ENCODE measurements at places on chromosomes 2 and 18.

- DNase-seq, result no peak
Measured at GRCh38 chr18:54558609-54559585, 32.1 kb upstream of the DYNAP start.

GRCh38 chr2:96526615-96527285 lies 9.8 kb upstream of the ARID5A start:
- DNase-seq, result no peak

DNA sequence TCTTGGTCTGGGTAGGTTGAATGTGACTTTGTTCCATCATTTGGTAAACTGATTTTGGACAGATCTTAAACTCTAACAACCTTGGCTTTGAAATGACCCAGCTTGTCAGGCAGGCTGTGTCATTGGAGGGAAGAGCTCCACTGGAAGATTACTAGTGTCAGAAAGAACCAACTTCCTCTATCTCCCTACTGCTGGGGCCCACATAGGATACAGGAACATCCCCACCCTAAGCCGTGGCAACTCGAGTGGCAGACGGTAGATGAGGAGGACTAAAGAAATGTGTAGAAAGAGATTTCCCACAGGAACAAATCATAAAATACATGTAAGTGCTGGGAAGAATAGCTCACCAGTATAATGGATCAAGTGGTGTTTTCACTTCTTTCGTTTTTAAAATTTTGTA lies 4.3 kb upstream of the G6PC2 start:
- no peak for DNase-seq

DNA sequence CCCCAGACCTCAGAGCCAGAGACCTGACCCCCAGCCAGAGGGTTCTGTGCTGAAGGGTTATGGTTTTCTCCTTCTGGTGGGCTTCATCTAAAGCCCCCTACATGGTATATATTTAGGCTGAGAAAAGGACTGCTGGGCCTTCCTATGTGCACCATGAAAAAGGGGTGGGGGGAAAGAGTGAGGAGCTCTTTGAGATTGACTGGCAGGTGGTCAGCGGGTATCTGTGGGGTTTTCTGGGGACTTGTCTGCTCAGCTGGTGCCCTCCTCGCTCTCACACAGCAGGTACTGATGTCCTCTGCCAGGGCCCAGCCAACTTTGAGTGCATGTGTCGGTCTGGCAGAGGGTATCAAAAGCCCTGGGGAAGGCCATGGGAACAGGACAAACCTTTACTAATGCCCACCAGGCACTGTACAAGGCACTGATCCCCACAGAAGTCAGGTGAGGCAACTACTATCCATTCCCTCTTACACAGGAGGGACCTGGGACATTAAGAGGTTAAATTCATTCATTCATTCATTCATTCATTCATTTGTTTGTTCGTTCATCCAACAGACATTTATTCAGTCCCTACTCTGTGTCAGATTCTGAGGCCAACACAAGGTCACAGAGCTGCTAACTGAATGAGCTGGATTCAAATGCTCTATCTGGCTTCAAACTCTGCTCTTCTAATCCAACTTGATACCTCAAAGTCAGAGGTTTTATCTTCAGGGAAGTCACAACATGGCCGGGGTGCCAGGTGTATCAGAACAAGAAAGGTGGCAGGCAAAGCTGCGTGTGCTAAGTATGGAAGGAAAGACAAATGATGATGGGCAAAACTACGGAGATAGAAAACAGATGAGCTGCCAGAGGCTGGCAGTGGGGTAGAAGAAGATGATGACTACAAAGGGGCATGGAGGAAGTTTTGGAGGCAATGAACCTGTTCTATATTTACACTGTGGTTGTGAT lies 44.6 kb downstream of the REEP1 start:
- no peak for DNase-seq

- no peak for DNase-seq
Measured at GRCh38 chr2:192087398-192087958, 107.3 kb downstream of the TMEFF2 start.

GRCh38 chr2:201939453-201939941 lies 94.2 kb upstream of the FZD7 start:
- no peak for DNase-seq

DNA sequence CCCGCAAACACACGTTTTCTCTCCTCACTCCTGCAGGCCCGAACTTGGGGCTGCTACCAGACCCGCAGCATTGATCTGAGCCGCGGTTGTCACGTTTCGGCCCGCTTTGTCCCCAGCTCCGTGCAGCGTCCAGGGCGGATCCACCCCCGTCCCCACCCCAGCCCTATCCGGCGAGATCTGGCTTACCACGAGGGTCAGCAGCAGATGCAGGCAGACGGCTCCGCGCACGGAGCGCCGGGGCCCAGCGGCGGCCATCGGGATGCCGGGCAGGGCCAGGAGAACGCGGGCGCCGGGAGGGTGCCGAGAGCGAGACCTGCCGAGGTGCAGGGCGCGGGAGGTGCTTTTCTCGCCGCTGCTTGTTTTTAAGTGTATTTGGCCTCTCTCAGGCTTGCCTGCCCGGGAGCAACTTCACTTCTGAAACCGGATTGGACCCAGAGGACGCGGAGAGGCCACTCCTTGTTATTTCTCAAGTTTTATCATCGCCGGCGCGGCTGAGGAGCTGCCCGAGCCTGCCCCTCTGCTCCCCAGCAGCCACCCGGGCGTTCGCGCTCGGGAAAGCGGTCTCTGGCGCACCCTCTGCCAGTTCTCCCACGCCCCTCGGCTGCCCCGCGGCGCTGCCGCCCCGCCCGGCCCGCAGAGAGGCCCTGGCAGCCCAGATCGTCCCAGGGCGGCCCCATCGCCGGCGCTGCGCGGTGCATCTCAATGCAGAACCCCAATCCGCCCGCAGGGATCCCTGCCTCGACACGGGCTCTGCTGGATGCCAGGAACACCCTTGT lies at the start of gene DSC3:
TSS of gene DSC3 (minus strand) at position 337 of the 776 bp plus-strand sequence. CDS start at position 255, 82 bp downstream.
- DNase-seq, result no peak

DNA sequence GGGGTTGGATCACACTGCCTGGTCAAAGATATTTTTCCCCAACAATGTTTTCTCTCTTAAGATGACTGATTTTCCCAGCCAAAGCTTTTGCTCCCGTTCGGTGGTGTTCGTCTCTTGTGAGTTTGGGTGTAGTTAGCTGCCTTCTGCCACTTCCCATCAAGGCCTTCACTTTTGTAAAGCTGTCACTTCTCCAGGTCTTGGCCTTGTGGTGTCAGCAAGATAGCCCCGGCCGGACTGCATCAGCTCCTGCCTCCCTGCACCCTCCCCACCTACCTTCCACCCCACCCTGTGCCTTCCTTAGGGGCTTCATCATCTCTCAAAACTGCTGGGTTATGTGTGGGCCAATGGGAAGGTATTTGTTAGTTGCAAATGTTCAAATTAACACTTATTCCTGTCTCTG lies 228.9 kb downstream of the BCL11A start:
- DNase-seq, result no peak

GRCh38 chr2:31469648-31470047 lies 55.1 kb upstream of the XDH start:
- no peak for DNase-seq

GRCh38 chr2:25437881-25438662 lies 96.3 kb upstream of the DNMT3A start:
- DNase-seq, result no peak

- no peak for DNase-seq
Measured at GRCh38 chr2:41182961-41183360, 731.1 kb upstream of the SLC8A1 start.

- DNase-seq, result no peak
Measured at GRCh38 chr18:78642296-78642951, 337.2 kb upstream of the SALL3 start.

GRCh38 chr18:45793264-45793965 lies 32.1 kb upstream of the SIGLEC15 start:
- no peak for DNase-seq

DNA sequence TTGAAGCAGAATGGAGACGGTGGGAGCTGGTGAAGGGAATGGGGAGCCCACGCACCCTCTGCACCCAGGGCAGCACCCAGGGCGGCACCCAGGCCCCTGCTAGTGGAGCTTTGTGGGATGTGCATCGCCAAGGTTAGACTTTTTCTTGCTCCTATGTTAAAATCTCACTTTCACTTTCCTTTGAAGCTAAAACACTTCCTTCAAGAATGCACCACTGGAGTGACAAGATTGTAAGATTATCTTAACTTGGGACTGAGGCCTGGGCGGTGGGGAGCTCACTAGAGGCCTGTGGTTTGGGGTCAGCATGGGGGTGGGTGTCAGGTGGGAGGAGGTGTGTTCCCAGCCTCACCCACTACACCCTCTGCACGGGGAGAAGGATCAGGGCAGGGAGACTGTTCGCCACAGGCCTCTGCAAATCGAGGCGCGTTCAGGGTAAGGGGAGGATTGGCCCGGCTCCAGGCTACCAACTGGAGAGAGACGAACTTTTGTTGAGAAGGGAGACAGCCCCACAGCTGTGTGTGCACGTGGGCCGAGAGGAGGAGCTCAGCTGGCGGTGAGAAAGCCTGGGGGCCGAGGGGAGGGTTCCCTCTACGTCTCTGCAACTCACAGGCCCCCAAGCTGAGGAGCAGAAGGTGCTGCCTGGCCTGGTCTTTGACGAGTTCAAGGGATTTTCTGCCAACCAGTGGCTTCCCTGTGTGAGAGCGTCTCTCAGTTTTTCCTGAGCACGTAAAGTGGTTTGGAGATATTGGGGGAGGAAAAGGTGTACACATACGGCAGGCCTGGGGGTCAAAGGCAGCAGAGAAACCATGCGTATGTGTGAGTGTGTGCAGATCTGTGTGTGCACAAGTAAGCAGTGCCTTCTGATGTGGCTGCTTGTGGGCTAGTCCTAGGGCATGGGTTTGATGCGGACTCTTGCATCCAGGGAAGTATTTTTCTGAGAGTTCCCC lies 147.7 kb downstream of the KLHL29 start:
- DNase-seq, result no peak

- DNase-seq, result no peak
Measured at GRCh38 chr2:9318461-9319337, 104.6 kb downstream of the ITGB1BP1 start.

- no peak for DNase-seq
Measured at GRCh38 chr2:231554748-231555545, 24.7 kb upstream of the NMUR1 start.

DNA sequence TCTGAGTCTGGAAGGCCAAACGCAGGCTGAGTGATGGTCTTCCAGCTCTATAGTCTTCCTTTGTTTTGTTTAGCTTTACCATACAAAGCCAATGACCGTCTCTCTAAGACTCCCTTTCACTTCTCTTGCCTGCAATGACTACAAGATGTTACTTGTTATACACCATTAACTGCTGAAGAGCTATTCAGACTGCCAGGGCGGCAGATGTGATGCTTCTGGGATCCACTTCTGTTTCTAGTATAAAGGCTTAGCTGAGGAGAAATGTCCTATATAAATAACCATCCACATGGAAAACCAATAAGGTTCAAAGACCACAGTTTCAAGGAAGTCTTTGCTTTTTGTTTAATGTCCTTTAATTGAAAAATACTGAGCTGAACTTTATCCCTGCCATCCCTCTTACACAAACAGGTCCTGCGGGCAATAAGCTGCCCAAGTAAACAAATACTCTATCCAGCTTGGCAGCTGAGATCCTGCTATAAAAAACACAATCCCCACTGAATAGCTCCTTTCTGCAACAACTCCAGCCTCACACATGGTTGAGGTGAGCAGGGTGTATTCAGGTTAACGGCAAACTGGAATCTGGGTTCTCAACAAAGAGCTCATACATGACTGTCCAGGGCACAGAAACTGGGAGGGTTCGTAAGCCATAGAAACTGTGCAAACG lies 124.6 kb downstream of the VIT start:
- no peak for DNase-seq

GRCh38 chr2:160062292-160063005 lies at the start of gene PLA2R1:
Gene PLA2R1 (minus strand): TSS chr2:160062615. CDS start chr2:160062403, 212 bp downstream.
- DNase-seq, result no peak

GRCh38 chr2:149355716-149356422 lies 25.5 kb downstream of the LYPD6 start:
- no peak for DNase-seq

DNA sequence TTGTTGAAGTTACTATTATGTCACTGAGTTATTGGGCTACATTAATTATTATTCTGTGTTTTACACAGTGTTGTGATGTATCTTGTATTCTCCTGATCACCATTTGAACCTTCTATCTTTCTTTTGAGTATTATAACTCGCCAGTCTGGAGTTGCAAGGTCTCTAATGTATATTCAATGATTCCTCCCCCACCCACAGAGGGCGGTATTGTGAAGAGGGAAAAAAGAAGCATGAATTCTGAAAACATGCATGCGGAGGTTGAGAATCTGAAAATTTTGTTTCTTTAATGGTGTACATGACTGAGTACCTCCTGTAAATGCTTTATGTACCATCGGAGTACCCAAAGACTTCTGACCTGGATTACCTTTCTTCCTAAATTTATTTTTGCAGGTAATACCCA lies 266.6 kb downstream of the NR4A2 start:
- no peak for DNase-seq

DNA sequence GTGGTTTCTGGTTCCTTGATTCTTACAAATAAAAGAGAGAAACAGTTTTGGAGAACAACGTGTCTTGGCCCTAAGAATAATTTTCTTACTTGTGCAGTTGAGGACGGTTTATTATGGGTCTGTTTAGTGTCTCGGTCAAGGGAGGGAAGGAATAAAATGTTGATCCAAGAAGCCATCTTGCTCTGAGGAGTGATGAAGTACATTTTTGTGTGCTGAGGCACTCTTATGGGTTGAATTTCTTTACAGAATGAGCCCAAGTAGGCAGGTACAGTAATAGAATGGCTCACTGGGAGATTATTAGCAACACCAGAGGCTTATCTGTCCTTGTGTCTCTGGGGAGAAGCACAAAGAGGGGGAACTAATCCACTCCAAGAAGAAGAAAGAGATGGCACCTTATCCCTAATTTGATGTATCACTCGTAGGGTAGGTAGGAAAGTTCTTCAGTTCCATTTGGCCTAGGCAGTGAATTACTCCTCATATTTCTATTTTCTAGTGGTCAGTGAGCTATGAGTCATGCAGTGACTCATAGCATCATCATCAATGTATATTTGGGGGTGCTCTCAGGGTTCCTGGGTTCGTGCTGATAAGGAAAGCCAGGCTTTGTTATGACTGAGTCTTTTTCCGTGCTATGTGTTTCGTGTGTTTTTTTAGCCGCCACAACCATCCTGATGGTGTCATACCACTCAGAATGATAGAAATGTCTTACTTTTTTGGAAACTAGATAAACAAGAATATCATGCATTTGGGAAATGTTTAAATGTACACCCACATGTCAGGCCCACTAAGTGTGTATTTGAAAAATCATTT lies 250.1 kb upstream of the CTAGE1 start:
- DNase-seq, result no peak

DNA sequence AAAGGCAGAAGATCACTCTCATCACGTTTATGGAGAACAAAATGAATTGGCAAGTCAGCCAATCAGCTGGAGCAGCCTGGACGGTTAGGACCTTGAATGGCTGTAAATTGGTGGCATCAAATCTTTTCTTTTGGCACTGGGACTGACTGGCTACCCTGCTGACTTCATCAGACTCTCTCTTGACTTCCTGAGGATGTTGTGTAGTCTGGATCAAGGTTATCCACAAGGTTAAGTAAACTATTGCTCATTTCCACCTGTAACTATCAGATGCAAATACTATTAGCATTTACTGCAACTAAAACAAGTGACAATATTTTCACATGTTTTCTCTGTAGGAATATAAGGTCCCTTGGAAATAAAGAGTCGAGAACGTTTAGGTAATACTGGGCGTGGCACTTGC lies 134.3 kb upstream of the RASGRP3 start:
- no peak for DNase-seq

GRCh38 chr2:236772220-236772837 lies 202.7 kb downstream of the ACKR3 start:
- DNase-seq, result no peak
